ENCODE measurements at places on chromosomes 13 and 19.
A peak's percentile ranks its signal among the peaks of the same experiment; 100 is the strongest.

DNA sequence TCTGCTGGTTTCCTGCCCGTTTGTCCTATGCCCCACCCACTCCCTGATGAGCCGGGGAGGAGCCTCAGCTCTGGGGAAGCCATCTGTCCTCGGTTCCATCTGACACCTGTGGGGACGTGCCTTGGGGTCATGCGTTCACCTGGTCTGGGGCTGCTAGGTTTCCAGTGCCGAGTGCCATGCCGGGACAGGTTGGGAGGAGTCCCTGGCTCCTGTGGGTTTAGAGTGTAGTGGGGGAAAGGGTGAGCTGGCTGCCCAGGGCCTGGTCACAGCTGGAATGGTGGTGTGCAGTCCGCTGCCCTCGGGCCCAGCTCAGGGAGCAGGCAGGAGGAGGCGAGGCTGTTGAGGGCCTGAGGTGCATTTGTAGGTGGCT, 2.5 kb downstream of the KDM4B start:
- peak; percentile 88 for DNase-seq

DNA sequence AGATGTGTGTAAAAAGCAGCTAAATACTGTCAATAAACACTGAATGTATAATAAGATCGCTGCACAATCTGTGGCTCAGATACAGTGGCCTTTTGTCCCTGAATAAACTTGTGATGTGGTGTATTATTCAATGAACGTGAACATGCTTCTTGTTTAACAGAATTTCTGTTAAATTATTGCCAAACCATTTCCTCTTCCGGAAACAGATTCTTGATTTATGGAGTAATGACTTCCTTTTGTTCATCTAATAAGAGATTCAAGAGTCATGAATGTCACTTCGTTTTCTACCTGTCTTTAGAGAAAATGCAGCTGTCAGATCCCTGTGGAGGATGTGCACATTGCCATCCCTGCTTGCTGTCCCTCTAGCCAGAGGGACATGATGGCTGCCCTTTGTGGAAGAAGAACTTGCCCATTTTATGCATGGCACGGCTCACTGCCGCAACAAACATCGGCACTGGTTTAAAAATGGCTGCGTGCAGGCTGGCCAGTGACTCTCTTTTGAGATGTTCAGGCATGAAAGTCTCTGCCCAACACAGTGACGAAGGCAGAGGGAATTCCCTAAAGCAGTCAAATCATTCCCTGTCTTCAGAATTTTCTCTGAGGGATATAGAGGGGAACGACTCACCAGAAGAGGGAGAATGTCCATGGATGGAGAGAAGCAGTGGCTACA, 3.1 kb upstream of the TNFSF13B start:
- DNase-seq = no peak

DNA sequence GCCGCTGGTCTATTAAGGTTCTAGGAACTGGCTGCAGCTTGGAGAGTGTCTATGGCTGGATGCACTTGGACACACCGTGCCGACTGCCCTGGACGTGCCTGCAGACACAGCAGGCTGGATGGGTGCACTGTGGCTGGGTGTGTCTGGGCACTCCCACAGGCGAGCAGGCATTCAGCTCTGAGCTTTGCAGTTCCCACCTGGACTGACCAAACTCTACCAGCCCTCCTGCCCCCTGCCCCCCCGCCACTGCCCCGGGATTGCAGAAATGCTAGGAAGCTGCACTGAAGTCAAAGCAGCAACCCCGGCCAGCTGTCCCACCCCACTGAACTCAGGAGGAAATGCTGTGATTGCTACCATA, 7.0 kb upstream of the LRP3 start:
- DNase-seq = no peak

- no peak for DNase-seq
These were observed 67.7 kb downstream of the DCT start for GRCh38 chr13:94411747-94412146.

GRCh38 chr19:23771761-23772674, 13.3 kb upstream of the ZNF681 start:
- DNase-seq = no peak

DNA sequence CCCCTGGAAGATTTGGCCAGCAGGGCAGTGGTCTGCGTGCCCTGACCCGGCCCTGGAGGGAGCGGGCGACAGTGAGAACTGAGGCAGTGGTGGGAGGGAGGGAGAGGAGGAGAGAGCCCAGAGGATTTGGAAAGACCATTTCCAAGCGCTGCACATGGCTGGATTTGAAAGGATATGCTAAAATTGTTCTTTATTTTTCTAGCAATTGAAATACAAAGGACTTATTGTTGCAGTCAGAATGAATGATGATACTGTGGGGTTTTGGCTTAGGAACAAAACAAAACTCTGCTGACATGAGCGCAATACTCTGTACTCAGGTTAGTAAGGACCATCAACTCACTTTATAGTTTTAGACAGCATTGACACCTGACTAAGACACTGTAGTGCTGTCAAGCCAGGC, 69.5 kb downstream of the TNFRSF19 start:
- DNase-seq = no peak

GRCh38 chr13:112670864-112671263, 19.0 kb upstream of the ATP11A start:
- DNase-seq = no peak

- DNase-seq = peak; percentile 83
These were observed 1.9 kb downstream of the CNN2 start for GRCh38 chr19:1028062-1028926.

DNA sequence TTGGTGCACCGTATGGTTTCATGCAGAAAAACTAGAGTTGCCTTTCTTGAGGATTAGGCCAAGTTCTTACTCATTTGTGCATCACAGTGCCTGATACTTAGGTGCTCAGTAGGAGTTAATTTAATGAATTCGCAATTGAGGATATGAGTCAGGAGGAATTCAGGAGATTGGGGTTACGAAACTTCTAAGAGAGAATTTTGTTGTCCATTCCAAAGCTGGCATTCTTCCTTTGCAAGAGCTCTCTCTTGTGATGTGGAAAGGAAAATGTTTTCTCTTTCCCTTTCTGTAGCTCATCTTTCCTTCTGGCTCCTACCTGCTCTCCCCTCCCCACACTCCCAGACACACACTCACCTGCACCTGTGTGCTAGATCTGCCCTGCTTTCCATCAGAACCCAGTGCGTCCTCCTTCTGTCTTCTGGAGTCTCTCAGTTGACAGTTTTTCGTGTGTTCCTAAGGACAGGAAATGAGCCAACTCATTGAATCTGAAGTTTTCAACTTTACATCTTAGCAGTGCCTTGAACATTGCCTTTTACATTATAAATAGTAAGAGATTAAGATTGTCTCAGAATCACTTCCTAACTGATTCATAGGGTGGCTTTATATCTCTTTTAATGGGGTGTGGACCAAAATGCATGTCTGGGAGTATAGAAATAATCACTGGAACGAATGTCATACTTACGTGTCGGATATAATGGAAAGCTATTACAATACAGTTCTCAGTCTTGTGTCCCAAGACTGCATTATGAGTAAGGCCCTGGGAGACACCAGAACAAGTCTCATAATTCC, 19.7 kb upstream of the ERCC5 start:
- no peak for DNase-seq

DNA sequence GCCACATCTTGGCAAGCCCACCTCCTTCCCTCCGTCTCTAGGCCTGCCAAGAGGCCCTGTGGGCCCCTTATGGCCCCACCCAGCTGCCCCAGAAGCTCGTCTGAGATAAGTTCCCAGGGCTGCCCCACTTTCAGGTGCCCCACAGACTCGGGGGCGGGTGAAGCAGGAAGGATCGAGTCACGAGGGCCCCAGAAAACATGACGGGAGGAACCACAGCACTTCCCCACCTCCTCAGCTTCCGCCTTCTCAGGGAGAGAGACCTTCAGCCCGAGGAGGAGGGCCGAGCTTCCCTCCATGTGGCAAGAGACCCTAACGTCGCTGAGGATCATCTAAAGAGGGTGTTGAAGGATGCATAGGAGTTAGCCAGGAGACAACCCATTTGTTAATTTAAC, 4.5 kb upstream of the IL12RB1 start:
- no peak for DNase-seq

DNA sequence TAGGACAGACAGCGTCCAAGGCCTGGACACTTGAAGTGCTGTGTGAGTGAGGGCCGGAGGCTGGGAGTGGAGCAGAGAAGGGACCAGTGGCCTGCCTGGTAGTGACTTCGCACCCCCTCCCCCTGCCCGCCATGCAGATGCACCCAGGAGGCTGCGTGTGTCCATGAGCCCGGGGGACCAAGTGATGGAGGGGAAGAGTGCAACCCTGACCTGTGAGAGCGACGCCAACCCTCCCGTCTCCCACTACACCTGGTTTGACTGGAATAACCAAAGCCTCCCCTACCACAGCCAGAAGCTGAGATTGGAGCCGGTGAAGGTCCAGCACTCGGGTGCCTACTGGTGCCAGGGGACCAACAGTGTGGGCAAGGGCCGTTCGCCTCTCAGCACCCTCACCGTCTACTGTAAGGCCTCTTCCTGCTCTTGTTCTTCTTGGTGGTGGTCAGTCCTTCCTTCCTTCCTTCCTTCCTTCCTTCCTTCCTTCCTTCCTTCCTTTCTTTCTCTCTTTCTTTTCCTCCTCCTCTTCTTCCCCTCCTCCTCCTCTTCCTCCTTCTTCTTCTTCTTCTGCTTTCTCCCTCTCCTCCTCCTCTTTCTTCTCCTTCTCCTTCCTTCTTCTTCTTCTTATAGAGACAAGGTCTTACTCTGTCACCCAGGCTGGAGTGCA, 6.0 kb upstream of the FFAR1 start:
- DNase-seq = no peak

- no peak for DNase-seq
These were observed 30.1 kb downstream of the RDH8 start for GRCh38 chr19:10043286-10043927.

- DNase-seq = no peak
These were observed 80.6 kb upstream of the SIAH3 start for GRCh38 chr13:45932172-45932571.

DNA sequence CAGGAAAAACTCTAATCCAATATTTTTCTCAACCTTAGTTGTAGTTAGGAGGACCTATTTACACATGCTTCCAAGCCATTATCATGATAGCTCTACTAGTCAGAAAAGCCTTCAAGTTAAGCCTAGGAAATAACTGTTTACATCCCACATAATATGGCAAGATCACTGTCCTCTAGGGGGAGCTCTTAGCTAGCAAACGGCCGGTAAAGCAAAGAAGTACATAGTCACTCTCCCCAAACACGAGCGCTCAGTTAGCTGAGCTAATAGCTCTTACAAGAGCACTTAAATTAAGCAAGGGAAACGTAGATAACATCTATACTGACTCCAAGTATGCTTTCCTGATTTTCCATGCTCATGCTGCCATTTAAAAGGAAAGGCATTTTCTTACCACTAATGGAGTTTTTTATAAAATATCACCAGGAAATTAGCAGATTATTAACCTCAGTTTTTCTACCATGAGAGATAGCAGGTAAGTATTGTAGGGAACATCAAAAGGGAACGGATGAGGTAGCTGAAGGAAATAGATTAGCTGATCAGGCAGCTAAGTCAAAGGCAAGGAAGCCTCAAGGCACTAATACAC, 100.6 kb upstream of the PABPC3 start:
- peak; percentile 91 for DNase-seq

DNA sequence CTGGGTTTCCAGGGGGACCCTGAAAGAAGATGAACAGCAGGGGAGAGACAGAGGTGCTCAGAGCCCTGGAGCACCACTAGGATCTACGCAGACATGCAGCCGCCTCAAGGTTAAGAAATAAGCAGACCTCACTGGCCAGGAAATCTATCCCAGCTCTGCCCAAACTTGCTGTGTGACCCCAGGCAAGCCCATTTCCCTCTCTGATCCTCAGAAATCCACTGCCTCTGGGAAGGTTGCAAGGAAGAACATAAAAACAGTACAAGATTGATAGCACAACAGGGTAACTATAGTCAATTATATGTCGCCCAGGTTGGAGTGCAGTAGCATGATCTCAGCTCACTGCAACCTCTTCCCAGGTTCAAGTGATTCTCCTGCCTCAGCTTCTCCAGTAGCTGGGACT, 20.8 kb downstream of the COL5A3 start:
- DNase-seq = no peak

DNA sequence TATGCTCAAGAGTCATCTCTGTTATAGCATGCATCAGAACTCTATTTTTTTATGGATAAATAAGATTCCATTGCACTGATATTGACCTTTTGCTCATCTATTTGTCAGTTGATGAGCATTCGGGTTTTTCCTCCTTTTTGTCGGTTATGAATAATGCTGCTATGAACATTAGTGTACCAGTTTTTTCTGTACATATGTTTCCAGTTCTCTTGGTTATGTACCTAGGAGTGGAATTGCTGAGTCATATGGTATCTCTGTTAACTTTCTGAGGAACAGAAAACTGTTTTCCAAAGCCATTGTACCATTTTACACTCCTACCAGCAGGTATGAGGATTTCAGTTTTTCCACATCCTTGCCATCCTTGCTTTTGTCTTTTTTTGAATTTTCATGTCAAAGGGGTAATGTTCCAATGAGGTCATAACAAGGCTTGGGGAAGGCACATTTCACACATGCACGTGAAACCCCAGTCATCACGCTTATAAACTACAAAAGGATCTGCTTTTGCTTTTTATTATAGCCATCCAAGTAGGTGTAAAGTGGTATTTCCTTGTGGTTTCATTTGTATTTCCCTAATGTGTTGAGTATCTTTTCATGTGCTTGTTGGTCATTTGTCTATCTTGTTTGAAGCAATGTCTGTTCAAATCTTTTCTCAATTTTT, 14.6 kb downstream of the KBTBD7 start:
- DNase-seq = no peak

GRCh38 chr19:45973553-45974338, at the start of gene NOVA2:
Gene NOVA2, minus strand, starts transcription at chr19:45973865. Its CDS starts 514 bp downstream, at chr19:45973351.
- DNase-seq = peak; percentile 91

GRCh38 chr13:30004204-30004603, 153.8 kb upstream of the UBL3 start:
- no peak for DNase-seq

- DNase-seq = no peak
These were observed 128.1 kb downstream of the EFNB2 start for GRCh38 chr13:106407338-106407737.

DNA sequence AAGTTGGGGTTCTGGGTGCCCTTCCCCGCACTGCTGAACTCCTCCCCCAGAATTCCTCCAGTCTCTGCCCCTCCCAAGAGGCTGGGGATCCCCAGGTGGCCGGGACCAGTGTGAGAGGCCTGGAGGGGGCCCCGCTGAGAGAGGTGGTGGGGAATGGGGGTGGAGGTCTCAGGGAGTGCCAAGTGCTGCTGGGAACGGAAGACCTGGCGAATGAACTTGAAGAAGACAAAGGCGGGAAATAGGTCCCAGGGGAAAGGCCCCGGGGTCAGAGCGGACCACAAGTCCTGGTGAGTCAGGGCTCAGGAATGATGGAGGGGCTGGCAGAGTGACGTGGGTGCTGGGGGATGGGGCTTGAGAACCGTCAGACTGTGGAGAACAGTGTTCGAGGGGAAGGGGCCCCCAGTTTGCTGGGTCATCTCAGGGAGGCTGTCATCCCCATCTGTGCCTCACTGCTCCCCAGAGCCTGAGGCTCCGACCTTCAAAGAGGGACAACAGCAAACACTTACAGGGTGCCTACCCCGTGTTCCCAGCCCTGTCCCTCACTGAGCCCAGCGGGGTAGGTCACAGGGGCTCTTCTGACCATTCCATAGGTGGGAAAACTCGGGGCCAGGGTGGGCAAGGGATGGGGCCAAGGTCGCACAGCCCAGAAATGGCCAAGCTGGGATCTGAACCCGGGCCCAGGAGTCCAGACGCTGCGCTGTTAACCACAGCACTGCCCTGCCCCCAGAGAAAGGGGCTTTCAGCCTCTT, 16.0 kb upstream of the SEMA6B start:
- no peak for DNase-seq
